ENCODE measurements at places on chromosomes 4 and X.

DNA sequence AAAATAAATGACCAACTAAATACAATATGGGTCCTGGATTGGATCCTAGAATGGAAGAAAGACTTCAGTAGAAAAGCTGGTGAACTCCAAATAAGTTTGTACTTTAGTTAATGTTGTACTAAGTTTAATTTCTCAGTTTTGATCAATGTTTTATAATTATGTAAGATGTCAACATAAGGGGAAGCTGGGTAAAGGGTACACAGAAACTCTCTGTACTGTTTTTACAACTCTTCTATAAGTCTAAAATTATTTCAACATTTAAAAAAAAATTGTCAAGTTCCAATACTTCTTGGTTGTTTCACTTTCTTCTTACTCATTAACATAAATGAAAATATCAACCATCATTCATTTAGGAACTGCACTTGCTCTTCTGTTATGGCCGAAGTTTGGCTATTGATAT lies 88.9 kb downstream of the NHSL2 start:
- DNase-seq = no peak

- no peak for DNase-seq
Measured at GRCh38 chrX:107562482-107562881, 65.8 kb upstream of the PRPS1 start.

DNA sequence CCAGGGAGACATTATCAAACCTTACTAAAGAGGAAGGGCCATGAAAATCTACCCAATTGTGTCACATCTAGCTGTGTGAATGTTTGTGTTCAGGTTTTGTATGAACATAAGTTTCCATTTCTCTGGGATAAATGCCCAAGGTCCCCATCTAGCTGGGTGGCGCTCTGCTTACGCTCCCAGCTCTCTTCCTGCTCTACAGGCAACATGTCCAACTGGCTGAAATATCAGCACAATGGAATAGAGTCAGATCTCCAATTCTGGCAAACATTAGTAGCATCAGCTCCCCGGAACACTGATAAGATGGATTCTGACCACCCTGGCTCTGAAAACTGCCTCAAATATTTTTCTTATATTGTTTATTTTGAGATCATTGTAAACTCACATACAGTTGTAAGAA lies 74.8 kb downstream of the IRF2 start:
- DNase-seq = no peak

DNA sequence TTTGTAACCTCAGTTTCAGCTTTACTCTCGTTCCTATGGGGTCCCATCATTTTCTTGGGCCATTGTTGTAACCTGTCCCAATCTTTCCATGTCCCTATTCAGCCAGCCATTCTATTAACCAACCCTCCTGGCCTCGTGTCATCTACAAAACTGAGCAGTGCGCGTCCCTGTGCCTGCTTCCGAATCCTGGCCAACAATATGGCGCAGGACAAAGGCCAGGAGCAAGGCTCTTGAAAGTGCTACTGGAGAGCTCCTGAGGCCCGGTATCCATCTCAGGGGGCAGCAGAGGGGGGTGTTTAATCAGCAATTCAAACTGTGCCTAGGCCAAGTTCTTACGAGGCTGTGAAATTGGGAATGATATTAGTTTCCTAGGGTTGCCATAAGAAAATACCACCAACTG lies 41.2 kb upstream of the APLN start:
- DNase-seq = no peak

DNA sequence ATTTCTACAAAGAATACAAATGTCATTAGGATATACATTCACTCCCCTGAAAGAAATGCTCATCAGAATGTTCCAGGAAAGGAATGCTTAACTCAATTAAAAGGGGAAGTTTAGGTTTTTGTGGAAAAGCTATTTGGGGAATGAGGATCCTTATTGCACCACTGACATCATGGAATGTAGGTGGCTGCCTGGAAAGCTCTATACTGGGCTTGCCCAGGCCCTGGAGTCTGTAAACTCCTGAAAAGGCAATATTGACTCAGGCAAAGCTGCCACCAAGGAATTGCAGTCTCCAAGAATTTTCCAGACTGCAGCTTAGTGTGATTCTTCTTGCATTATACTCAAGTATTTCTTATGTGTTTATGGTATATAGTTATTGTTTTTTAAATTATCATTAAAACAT lies 15.7 kb downstream of the DAPP1 start:
- DNase-seq = no peak

DNA sequence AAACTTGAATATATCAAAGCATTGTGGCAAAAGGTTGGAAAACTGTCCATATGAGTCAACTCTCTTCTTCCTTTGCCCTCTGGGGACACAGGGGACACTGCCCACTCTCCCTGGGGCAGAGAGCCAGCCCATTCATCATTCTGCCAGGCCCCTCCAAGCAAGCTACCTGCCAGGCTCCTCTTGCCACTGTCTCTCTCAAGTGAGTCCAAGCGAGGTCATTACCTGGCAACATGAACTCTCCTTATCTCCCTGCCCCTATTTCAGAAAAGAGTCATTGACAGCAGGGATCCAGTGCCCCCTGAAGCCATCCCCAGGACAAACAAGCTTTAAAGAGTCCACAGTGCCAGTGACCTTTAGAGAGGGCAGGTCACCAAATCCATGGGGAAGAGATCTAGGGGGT lies 312.7 kb upstream of the PPARGC1A start:
- no peak for DNase-seq

- DNase-seq = no peak
Measured at GRCh38 chrX:36950495-36951253, 57.5 kb upstream of the FAM47C start.

GRCh38 chr4:7771056-7771455 lies 168.6 kb downstream of the AFAP1 start:
- no peak for DNase-seq

DNA sequence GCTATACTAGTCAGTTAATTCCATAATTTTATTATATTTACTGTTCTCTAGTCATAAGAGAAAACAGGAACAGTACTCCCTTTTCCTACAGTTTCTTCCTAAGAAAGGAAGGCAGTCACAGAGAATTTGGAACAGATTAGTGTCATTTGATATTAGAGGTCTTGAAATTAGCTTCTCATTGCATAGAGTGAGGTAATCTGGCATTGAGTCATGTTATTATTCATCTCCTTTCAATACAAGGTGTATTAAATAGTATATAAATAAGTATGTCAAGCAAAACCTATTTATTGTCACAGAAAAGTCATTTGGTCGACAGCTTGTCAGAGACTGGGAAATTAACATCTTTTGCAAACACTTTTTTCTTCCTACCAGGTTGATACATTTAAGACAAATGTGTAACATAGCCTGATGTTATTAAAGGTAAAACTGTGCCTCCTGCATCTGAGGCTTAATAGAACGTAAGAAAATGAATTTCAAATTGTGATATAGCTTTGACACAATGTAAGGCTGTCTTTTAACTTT lies 753.1 kb upstream of the FRG1 start:
- DNase-seq = no peak
